ENCODE measurements at places on chromosomes 5 and 9.

DNA sequence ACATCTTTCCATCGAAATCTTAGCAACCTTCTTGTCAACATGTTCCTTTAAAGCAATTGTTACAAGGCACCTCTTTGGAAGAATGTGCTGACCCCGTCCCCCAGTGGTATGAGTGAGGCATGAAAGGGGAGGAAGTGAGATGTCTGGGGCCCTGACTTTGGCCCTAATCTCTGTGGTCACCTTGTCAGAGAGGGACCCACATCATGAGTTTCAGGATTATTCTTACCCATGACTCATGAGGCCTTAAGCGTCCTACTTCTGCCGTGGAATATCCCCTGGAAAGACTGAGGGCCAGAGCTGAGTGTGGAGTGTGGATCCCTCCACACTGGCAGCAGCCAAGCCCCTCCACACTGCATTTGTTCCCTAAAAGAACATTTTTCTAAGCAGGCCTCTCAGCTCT is 81.2 kb downstream of the FSTL4 start:
- DNase-seq = no peak

GRCh38 chr9:131817627-131818026 is 77.8 kb upstream of the RAPGEF1 start:
- DNase-seq = no peak

DNA sequence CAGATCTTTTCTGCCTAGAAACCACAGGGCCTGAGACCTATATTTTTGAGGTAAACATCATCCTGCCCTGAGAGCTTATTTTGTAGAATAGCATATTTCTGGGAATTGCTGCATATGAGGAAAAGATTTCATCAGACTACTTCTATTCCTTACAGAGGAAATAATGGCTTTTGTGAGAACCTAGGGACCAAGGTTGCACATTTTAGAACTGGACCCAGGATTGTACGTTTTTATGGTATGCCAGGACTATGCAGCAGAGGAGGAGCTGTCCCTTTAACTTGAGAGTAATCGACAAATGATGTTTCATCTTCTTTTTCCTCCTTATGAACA is 2.2 kb upstream of the ALDH1A1 start:
- no peak for DNase-seq

DNA sequence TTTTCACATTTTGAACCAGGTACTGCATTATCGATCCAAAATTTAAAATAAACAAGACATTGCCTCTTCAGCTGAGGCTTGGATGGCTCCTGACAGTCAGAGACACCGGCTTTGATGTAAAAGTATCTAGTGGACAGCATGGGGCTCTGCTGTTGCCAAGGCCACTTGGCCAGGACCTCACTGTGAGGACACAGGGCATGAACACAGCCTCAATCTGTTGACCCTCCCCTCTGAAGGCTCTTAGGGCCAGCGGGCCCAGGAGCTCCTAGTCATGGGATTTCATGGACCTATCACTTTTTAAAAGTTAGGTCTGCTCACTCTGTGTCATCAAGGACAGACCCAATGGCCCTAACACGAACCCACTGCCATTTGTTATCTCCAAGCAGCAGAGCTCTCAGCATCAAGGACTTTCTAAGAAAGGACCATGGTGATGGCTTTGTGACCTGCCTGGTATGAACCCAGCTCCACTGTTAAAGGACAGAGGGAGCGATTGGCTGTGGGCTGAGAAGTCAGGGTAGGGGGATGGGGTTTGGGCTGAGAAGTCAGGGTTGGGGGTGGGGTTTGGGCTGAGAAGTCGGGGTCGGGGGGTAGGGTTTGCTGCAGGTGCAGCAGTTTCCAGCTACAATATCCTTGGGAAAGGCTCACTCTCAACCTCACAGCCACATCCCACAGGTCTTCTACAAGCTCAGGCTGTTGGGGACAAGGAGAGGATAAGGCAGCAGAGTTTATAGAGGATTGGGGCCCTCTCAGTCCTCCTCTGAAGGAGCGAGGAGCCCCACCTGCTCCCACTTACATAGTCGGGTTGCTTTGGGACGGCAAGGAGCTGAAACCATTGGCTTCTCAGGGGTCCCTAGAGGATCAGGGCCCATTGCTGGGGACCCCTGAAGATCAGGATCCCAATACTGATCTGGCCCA is 146.8 kb downstream of the BARX1 start:
- no peak for DNase-seq

GRCh38 chr5:14706615-14707021 is 42.1 kb downstream of the OTULIN start:
- no peak for DNase-seq

DNA sequence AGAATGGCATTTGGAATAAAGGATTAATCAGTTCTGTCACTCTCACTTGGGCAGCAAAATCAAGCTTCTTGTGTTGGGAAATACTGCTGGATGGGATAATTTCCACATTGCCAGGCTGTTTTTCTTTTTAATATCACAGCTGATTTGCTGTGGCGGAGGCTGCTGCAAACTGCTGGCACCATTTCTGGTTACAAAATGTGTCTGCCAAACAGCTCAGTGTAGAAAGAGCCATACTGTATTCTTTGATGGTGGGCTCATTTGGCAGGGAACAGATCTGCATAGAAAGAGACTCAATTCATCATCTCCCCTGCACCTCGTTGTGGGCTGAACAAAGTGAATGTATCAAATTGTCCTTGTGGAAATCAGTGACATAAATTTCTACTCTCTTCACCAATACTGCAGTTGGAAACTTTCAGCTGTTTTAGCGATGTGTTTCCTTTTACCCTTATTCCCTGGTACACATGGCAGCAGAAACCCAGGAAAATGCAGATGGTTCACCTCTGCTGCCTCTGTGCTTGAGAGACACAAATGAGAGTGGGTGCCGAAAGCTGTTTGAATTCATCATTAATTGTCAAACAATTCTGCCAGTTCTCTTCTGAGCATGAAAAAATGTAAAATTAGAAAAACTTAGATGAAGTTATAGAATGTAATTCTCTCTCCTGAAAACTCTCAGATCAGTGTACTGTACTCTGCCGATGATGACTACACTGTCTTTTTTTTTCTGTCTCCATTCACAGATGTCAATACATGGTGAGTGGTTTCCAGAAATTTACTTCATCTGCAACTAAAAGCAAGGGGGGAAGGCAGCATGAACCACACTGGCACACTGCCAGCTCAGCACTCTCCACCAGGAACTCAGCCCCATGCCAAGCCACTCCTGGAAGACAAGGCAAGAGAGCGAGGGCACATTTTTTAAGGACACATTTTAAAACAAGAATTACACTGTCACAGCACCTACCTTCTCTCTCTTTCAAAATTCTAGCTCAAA is 75.0 kb downstream of the HMHB1 start:
- no peak for DNase-seq

- DNase-seq = no peak
These were observed 289.6 kb downstream of the DTWD2 start for GRCh38 chr5:118698774-118699173.

DNA sequence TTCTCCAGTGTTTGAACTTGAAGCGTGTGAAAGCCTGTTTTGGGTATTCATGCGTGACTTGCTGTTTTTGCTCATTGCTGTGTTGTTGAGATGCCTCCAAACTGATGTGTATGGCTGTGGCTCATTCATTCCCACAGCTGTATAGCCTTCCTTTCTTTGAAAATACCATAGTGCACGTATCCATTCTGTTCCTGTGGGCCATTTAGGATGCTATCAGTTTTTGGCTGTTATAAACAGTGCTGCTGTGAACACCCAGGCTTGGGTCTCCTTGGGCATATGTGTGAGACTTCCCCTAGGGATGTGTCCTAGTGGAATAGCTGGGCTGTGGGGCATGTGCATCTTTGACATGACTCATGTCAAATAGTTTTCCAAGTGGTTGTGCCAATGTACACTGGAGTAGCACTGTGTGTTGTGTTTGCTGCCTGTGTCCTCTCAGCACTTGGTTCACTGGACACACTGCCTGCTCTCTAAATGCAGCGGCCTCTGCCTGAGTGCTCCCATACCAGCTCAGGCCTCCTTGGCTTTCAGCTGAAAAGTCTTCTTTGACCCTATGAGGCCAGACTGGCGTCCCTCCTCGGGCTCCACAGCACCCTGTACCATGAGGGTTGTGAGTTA is 102.6 kb upstream of the TBC1D2 start:
- no peak for DNase-seq

DNA sequence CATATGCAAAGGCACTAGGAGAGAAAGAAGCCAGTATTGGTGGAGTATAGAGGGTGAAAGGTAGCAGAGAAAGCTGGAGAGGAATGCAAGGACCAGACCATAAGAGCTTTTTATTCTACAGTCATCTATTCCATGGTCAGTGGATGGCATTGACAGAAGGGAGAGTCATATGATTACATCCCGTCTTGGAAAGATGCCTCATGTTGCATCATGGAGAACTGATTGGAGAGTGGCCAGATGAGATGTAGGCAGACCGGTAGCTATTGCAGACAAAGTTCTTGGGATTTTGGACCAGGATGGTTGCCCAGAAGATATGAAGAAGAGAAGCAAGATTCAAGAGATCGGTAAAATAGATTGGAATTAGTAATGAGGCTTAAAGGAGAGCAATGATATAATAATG is 260.7 kb downstream of the CHSY3 start:
- no peak for DNase-seq

GRCh38 chr9:127865645-127866464 is 11.4 kb upstream of the ENG start:
- no peak for DNase-seq

GRCh38 chr9:33791117-33791516 is 4.2 kb upstream of the PRSS3 start:
- no peak for DNase-seq

DNA sequence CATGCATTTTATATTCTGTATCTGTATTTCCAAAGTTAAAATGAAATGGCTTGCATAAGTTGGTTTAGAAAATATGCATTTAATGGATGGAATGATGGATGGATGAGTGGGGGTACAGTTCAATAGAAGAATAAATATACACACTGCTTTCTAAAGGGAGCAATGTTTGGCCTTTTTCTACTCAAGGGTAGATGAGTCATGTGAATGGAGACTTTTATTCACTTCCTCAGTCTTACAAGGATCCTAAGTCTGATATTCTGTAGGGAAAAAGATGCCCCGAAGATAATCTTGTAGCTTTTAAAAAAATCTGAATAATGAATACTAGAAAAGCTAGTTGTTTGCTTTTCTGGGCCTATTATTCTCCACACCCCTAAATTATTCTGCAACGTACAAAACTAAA is 2112.1 kb downstream of the MAT2B start:
- DNase-seq = no peak

DNA sequence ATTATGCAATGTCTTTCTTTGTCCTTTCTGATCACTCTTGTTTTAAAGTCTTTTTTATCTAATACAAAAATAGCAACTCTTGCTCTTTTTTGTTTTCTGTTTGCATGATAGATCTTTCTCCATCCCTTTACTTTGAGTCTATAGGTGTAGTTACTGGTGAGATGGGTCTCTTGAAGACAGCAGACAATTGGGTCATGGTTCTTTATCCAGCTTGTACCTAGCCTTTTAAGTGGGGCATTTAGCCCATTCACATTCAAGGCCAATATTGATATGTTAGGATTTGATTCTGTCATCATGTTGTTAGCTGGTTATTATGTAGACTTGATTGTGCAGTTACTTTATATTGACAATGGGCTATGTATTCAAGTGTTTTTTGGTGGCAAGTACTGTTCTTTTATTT is 245.9 kb upstream of the TARS1 start:
- DNase-seq = no peak

GRCh38 chr9:114140401-114140800 is 14.9 kb upstream of the COL27A1 start:
- no peak for DNase-seq

- DNase-seq = no peak
These were observed 38.6 kb upstream of the FBP1 start for GRCh38 chr9:94677929-94678328.

DNA sequence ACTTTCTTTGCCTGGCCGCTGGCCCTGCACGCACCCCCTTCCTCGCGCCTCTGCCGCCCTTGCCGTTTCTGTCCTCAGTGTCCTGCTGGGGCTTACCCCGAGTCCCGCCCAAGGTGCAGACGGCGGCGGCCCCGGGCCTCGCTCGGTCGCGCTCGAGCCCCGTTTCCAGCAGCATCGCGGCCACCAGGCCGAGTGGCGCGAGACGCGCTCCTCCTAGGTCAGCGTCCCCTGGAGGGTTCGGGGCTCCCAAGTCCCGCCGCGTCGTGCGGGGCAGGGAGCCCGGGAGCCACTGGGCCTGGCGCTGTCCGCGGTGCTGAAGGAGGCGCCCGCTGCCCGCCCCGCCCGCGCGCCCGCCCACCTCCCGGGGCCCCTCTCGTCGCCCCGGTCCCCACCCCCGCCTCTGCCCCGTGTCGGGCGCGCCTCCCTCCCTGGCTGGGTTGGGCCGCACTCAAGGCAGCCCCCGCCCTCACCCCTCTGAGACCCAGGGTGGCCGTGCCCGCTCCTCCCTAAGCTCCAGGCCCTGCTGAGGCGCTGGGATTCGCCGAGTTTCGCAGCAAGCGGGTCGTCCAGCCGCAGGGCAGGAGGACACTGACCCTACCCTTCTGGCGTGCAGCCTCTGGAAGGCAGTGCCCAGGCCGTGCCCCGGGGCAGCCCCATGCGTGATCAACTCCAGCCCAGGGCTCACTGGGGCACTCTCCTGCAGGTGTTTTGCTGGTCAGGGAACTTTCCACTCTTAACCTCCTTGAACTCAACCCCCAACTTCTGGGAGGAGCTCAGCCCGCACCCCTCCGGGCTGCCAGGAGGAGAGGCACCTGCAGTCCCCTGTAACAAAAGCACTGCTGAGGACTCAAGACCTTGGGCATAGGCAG is at the start of gene LHX3:
TSS of gene LHX3 (minus strand) at position 291 of the 869 bp plus-strand sequence. CDS start at position 175, 116 bp downstream.
- DNase-seq = no peak

- no peak for DNase-seq
These were observed 25.7 kb upstream of the OBP2B start for GRCh38 chr9:133234577-133235322.

DNA sequence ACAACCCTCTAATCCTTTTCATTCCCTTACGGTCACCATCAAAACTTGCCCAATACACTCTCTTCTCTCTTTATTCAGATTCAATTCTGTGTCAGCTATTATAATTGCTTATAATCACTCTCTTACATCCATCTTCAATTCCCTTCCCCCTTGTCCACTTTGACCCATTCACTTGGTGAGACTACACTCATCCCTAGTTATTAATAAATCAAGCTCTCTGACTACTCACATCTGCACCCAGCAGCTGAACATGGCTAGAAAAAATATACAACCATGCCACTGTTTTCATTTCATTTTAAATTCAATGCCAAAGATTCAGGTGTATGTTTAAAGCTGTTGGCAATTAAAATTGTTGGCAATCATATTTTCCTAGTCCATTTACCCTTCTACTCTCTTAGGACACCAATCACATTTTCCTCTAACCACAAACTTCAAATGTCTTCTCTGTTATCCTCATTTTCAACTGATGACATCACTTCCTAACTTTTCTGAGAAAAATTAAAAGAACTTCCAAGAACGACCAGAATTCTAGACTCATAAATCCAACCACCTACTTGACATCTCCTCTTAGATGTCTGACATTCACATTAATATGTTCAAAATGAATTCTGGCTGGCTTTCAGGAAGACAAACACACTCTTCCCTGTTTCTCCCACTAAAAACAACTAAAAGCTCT is 5.5 kb downstream of the C5orf15 start:
- no peak for DNase-seq

DNA sequence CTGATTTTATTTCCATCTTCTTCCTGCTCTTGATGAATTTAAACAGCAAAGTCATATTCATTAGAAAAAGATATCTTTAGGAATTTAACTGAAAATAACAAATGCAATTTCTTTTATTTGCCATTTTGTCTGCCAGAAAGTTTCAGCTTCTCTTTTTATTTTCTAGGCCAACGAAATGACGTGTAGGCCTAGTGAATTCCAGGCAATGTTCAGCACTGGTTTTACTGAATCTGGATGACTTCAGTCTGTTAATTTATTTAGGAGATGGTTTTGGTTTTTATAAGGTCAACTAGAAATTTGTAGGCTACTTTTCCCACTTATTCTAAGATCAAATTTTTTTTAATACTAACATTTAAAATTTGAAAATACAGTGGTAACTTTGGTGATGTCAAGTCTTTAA is 129.1 kb upstream of the VCAN start:
- no peak for DNase-seq
